Fibroblast of skin of abdomen (primary cell): ENCODE measurements at places on chromosomes 1 and 21.

- peak; percentile 92 for DNase-seq
Observed at GRCh38 chr21:41612674-41613532, 104.9 kb upstream of the TMPRSS2 start.

GRCh38 chr1:171468120-171468750 lies 17.1 kb upstream of the PRRC2C start:
- peak; percentile 32 for DNase-seq

- no peak for DNase-seq
Observed at GRCh38 chr1:37515185-37516034, 844 bp upstream of the MEAF6 start.

DNA sequence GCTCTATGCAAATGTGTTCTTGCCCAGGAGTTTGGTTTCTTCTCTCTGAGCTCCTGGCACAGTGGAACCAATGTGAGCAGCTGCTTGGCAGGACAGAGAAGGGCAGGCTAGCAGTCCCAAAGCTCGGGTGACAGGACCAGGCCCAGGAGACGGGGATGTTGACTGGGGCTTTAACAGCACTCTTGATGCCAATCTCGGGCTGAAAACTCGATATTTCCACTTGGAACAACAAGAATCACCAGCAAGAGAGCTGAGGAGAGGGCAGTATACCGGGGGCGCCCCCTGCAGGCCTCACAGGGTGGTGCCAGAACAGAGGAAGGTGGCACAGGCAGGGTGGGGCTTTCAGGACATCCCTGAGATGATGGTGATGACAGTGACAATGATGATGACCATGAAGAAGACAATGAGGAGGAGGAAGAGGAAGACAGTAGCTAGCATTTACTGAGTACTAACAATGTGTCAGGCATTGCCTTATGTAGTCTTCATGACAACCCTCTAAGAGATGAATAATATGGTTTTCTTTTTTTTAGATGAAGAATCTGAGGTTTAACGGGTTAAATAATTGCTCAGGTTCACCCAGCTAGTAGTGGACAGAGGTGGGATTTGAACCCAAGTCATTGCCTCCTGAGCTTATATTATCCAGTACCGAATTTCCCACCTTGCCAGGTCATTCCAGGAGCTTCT lies 2.7 kb upstream of the KCNJ9 start:
- no peak for DNase-seq

GRCh38 chr1:162144853-162145252 lies 75.4 kb downstream of the NOS1AP start:
- no peak for DNase-seq

DNA sequence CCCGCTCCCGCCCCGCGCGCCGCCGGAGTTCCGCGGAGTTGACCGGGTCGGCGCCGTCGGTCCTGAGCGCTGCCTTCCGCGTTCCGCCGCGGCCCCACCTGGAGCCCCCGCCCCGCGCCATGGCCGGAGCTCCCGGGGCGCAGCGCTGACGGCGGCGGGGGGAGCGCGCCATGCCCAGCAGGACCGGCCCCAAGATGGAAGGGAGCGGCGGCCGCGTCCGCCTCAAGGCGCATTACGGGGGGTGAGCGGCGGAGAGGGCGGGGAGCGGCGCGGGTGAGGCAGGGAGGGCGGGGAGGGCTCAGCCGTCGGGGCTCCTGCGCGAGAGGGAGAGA lies 216 bp downstream of the PRKCZ start:
- DNase-seq = no peak

GRCh38 chr1:232952514-232953499 lies 2.4 kb downstream of the NTPCR start:
- DNase-seq = peak; percentile 42
